ENCODE measurements at places on chromosomes 11 and 22. TPM values are rescaled to one million over a fixed set of nuclear protein-coding genes. Genes with fewer than 3 reads are reported as not detected.

Gene RGL4
- total RNA-seq, result not detected

Gene IL17REL
- total RNA-seq, result not detected

- no peak for DNase-seq
These were observed 1.3 kb downstream of the SRRD start for GRCh38 chr22:26485013-26485412.

GRCh38 chr11:134656861-134657540 is 245.0 kb upstream of the B3GAT1 start:
- DNase-seq, result no peak

DNA sequence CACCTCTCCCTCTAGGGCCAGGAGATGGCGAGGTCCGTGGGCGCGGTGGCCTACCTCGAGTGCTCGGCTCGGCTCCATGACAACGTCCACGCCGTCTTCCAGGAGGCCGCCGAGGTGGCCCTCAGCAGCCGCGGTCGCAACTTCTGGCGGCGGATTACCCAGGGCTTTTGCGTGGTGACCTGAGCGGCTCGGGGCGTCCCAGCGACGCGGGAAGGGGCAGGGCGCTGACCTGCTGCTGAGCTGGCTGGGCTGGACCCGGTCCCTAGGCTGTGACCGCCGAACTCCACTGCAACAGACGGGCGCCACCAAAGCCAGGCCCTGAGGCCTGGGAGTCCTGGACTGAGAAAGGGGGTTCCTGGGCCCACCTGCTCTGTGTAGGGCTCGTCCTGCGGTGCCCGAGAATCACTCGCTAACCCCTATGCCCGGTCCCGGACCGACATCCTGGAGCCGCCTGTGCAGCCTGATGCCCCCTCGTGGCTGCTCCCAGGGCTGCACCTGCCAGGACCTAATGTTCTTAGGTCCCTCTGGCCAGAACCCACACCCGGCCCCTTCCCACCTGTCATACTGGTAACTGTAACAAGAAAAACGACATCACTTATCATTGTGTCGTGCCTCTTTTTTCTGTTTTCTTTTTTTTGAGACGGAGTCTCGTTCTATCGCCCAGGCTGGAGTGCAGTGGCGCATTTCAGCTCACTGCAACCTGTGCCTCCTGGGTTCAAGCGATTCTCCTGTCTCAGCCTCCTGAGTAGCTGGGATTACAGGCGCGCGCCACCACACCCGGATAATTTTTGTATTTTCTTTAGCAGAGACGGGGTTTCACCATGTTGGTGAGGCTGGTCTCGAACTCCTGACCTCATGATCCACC is 15.0 kb downstream of the RHOD start:
- DNase-seq, result no peak

GRCh38 chr22:36662981-36663380 is 40.6 kb downstream of the CACNG2 start:
- DNase-seq, result no peak

- no peak for DNase-seq
These were observed 7.5 kb downstream of the TMEM138 start for GRCh38 chr11:61369372-61370348.

DNA sequence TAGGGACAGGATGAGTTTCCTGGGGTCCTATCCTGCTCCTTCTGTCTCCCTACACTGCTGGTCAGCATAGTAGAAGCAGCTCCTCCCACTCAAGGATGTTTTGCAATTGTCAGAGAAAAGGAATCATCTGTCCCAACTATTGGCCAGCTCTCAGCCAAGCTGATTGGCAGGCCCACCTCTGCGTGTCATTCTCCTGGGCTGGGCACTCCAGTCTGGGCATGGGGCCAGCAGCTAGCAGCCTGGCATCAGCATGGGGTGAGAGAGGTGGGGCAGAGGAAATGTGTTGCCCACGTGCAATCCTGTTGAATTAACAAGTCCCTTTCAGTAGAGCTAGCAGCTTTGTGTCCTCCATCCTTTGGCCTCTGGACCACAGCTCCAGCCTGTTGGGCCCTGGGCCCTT is 14.1 kb downstream of the ANKK1 start:
- no peak for DNase-seq

- DNase-seq, result peak; percentile 53
These were observed 7.9 kb downstream of the ATG16L2 start for GRCh38 chr11:72821920-72822799.

DNA sequence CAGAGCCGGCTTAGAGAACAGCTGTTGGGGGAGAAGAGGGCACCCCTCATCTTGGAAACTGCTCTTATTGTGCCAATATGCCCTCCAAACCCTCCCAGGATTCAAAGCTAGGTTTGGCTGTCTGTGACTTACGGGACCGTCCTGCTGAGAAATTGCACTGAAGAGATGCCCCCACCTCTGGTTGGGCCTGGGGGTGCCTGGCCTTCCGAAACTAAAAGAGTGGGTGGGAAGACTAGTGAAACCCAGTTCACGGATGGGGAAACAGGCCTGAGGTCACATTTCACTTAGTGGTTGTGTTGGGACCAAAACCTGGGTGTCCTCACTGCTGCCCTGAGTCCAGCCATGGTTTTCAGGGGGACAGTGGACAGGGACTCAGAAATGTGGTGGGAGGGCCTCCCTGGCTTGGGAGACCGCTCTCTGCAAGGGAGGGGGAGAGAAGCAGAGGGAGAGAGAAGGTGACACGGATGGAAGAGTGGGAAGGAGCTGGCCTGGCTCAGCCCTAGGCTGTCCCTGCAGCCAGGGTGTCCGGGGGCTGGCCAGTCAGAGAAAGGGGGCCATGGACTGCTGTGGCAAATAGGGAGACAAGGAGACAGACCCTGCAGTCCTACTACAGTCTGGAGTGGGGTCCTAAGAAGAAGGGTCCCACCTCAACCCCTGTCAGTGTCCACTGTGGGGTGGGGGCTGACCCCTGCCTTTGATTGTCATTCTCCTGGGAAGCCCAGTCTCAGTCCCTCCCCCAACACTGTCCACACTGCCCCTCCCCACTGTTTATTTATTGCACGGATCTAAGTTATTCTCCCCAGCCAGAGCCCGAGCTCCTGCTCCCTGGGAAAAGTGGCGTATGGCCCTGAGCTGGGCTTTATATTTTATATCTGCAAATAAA is 13.6 kb downstream of the MAFF start:
- no peak for DNase-seq
